Glomerular endothelial cell (primary cell): ENCODE measurements at places on chromosomes 12 and 14. TPM values are rescaled to one million over a fixed set of nuclear protein-coding genes. Genes with fewer than 3 reads are reported as not detected.

- DNase-seq: no peak
Measured at GRCh38 chr14:83548061-83548839, 1981.7 kb upstream of the FLRT2 start.

DNA sequence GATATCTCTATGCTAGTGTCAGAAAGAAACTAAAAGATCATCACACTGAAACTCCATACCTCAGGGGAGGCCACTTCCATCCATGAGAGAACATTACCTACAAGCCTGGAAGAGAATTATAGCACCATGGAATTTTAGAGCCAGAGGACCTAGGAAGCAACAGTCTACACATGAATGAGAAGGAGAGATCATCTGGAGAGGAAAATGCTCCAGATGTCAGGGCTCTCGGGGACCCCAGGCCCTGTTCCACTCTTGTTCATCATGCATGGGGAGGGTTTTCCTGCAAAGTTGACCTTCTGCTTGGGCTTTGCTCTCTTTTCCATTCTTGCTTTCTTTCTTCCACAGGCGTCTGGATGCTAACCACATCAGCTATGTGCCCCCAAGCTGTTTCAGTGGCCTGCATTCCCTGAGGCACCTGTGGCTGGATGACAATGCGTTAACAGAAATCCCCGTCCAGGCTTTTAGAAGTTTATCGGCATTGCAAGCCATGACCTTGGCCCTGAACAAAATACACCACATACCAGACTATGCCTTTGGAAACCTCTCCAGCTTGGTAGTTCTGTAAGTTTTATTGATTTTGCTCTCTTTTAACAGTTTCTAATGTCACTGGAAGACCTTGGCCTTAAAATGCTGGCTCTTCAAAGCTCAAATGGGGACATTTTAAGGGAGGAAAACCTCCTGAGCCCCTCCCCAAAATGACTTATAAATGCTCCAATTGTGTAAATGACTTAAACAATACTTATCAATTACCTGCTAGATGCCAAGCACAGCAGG lies 110.7 kb downstream of the ZFC3H1 start:
- DNase-seq: no peak

- DNase-seq: no peak
Measured at GRCh38 chr12:122872815-122873361, 23.0 kb downstream of the VPS37B start.

DNA sequence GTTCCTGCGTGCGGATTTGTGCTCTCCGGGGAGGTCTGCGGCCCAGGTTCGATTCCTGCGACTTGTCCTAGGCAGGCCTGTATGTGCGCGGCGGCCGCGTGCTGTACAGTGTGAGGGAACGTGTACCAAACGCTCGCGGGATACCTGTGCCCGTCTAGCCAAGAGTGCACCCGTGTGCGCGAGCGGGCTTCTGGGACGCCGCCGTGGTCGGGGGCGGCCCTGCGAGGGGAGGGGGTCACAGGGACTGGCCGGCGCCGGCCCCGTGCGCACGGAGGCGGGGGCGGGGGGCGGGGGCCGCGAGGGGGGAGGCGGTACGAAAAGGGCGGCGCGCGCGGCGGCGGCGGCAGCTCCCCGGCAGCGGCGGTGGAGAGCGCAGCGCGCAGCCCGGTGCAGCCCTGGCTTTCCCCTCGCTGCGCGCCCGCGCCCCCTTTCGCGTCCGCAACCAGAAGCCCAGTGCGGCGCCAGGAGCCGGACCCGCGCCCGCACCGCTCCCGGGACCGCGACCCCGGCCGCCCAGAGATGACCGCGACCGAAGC lies at the start of gene DLK1:
TSS of gene DLK1 (plus strand) at position 343 of the 536 bp plus-strand sequence. CDS start at position 520, 177 bp downstream.
- DNase-seq: no peak

- no peak for DNase-seq
Measured at GRCh38 chr12:77575376-77575919, 255.2 kb upstream of the NAV3 start.

DNA sequence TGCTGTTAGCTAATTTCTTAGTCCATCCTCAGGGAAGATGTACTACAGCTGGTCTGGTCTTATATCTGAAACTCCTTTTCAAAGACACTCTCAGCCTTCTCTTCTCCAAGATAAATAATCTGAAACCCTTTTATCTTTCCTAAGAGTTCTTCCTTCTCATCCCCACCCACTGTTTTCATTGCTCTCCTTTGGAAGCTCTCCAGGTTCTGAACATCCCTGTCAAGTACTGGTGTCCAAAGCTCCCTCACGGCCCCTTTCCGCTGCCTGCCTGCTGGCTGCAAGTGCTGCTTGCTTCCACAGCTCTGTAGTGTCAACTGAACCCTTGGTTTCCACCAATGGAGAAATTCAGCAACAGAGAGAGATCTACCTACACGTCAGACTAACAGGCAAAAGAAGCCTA lies 6.6 kb upstream of the SLC6A13 start:
- DNase-seq: no peak

- no peak for DNase-seq
Measured at GRCh38 chr12:51669271-51669670, 78.2 kb downstream of the SCN8A start.

GRCh38 chr12:126747530-126748149 lies 1519.3 kb upstream of the TMEM132C start:
- DNase-seq: no peak

GRCh38 chr12:110934093-110934852 lies 13.9 kb upstream of the MYL2 start:
- DNase-seq: no peak

DNA sequence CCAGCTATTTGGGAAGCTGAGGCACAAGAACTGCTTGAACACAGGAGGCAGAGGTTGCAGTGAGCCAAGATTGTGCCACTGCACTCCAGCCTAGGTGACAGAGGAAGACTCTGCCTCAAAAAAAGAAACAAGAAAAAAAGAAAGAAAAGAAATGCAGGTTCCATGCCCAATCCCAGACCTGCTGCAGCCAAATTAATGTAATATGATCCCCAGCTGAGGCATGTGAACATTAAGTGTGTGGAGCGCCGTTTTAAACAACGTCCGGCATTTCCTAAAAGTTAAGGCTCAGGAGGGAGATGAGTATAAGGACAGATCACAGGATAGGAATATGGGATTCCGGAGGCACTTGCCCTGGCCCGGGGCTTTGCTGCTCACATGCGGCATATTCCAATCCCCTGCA lies 162.9 kb downstream of the KSR2 start:
- no peak for DNase-seq

GRCh38 chr12:116153113-116153512 lies 124.4 kb downstream of the MED13L start:
- no peak for DNase-seq

DNA sequence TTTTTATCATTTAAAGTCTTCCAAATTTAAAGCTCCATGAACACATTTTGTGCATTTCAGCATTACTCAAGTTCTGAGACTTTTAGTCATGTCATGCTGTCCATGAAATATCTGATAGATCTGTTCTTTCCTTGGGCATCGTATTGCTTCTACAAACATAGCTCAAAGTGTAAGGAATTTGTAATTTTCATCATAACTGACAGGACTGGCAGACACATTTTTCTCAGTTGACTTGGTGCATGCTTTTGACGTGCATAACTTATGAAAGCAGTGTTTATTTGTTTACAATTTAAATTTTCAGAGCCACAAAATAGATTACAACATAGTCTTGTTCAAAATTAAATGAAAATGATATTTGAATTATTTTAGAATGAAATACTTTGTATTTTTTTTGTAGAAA lies 812.1 kb upstream of the NOVA1 start:
- no peak for DNase-seq

GRCh38 chr14:61753631-61754030 lies 8.6 kb upstream of the SNAPC1 start:
- no peak for DNase-seq

DNA sequence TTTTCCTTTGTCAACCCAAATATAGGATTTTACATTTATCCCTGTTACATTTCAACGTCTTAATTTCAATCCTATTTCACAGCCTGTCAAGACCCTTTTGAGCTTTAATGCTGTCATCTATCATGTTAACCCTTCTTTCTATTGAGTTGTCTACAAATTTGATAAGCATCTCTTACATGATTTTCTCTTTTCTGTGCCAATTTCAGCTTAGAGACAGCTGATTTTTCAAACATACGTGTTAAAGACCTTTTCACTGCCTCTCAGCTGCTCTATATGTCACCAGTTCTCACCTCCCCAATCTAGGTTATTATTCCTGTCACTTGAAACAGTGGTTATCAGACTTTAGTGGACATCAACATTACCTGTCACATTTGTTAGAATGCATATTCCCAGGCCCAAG lies 181.3 kb downstream of the GXYLT1 start:
- no peak for DNase-seq

- DNase-seq: no peak
Measured at GRCh38 chr14:64438181-64438841, 27.0 kb upstream of the AKAP5 start.

DNA sequence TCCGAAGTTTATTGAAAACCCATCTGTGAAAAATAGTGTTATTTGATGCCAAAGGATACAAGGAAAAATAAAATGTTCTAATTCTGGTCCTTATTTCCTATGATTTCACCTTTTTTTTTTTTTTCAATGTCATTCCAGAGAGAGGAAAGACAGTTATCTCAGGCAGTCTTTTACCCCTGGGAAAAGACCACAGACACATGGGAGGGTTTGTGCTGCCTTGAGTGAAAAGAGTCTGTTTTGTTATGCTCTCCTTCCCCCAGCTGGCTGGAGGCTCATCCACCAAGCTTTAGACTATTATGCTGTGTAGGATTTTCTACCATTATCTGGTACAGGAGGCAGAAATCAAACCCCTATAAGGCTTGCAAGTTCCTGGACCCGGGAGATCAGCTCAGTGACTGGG lies 151.8 kb downstream of the CRADD start:
- no peak for DNase-seq

C12orf50 gene
- 0.12 TPM in 1 of 2 replicates, not detected in the other for total RNA-seq

BCL2L14 gene
- total RNA-seq: not detected in 2 replicates

KRT80 gene
- total RNA-seq: 1.5 and 1.6 TPM in 2 replicates

SOAT2 gene
- not detected in 2 replicates for total RNA-seq
